ENCODE measurements at places on chromosomes 5 and 9. TPM values are rescaled to one million over a fixed set of nuclear protein-coding genes. Genes with fewer than 3 reads are reported as not detected.

DNA sequence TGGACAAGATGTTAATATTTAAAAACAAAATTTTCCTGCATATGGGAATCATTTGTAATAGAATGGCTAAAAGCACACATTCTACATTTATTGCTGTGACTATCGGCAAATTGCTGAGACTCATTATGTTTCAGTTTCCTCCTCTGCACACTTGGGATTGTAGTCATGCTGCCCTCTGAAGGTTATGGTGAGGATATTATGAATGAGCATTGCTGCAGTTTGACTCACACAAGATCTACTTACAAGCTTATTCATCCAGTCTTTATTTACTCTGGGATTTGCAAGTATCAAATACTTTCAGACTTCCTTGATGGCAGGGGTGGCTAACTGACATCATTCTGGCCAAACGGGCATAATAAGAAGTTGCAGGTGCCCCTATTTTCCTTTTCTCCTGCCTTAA is 9.5 kb upstream of the NFIL3 start:
- DNase-seq: no peak

- no peak for DNase-seq
These were observed 19.1 kb upstream of the LMNB1 start for GRCh38 chr5:126757713-126758357.

GRCh38 chr5:146704949-146705665 is 173.4 kb downstream of the PPP2R2B start:
- DNase-seq: no peak

DNA sequence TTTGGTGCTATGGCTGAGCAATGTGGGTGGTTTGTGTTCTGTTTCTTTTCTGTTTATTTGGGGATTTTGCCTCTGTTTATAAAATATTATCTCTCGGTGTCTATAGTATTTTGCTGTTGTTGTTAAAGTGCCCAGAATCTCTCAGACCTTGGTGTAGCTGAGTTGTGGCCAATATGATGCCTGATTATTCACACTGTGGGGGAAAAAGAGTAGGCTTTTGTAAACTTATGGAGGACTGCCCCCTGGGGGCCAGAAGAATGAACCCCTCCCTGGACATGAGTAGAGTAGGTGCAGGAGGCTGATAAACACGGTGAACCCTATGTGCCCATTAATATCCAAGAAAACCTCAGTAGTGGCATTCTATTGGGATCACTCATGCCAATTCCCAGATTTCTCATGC is 49.0 kb upstream of the DPYSL3 start:
- no peak for DNase-seq

DNA sequence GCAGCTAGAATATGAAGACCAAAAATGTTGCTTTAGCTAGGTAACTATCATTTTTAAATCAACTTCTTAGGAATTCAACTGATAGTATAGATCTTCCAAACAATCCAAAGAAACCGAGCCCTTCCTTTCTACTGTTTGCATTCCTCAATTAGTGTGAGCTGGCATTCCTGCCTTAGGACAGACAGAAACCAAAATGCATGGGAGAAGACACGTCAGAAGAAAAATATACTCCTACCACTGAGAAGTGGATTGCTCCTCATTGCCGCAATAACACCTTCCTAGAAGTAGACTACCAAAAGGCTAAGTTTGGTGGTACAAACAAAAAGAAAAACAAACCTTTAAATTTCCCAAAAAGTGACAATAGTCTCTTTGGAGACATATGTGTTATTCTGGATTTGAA is 440.0 kb downstream of the SEMA5A start:
- no peak for DNase-seq

Gene ACTBL2
- total RNA-seq: 0.12 TPM

Gene LHX3
- total RNA-seq: not detected
